ENCODE measurements at places on chromosomes 16 and 17.

DNA sequence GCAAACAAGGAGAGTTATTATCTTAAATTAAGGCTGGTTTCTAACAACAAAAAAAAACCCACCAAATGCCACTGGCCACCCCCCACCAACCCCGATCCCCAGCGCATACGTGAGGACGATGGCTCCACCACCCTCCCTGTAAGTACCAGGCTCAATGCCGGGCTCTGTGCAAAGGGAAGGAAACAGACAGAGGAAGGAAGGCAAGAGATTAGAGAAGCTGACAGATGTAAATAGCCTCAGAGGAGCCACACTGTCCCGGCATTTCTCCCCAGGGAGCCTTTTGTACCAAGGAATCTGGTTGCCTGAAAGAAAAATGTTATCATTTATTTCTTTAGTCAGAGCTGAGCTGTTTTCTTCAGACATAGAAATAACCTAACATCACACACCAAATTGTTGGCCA, 13.1 kb downstream of the SOST start:
- DNase-seq: no peak

GRCh38 chr17:58333736-58334207, 5.2 kb upstream of the TSPOAP1 start:
- DNase-seq: no peak

DNA sequence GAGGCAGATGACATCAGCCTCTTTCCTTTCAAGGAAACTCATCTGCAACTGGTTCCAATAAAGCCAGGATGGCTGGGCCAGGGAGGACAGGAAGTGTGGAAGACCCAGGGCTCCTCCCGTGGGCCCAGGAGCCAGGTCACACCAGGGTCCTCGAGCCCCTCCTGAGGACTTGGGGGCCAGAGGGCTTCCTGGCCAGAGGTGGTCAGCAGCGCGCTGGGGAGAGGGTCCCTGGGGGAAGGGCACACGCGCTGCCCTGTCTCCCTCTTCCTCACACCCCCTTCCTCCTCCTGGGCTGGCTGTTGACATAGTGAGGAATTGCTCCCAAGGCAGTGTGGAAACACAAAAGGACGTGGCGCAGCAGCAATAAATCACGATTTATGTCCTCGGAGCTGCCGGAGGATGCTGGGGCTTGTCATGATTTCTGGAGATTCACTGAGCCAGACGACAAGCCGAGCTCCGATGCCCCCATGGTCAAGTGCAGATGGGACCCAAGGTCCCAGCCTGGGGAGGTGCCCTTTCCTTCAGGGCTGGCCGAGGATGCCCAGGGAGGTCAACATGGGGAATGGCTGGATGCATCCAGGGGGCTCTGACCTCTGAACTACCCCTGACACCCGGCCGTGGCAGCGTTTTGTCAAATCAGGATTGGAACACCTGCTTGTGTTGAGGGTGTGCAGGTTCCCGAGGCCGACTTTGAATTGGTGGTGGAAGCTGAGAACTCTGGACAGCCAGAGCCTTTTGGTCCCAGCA, 152.6 kb downstream of the IRF8 start:
- no peak for DNase-seq

DNA sequence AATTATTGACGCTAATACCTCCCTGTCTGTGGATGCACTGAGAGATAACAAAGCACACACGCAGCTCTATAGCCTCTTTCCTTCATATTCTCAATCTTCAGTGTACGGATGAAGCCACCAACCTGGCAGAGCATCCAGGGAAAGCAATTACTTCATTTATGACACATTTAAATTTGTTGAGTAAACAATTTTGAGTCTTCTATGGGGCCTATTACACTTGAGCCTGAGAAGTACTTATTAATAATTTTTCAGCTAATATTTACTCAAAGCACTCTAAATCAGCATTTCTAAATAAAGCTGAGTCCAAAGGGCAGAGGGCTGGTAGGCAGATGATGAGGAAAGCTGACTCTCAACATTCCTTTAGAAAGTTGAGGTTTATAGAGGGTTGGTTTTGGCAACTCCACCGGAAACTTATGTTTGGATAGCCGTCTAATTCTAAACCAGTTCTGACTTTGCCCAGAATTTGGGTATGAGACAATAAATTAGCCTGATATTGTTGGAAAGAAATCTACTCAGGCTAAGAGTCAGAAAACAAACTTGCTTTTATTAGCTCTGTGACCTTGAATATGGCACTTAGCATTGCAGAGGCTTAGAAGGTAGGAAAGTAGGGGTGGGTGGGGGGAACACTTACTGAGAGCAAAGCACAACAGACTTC, 643.5 kb downstream of the CDH11 start:
- DNase-seq: no peak

DNA sequence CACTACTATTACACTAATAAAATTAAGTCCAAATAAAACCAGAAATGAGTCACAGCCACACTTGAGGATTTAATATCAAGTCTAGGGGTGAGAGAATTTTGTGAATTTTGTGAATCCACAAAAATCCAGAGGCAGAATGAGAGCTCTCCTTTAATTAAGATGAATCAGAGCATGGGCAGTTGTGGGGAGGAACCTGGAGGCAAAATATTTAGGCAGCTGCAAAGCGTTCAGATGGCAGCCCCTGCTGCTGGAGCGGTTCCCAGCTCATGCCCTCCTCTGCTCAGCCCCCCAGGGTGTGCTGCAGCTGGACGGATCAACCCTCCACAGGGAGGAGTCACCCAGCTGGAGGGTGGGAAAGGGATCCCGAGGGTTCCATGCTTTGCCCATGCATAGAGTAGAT, 43.4 kb upstream of the IRX6 start:
- no peak for DNase-seq

Data from activated CD8-positive, alpha-beta memory T cell treated with anti-CD3 and anti-CD28 coated beads for 4 hours (primary cell).